ENCODE measurements at places on chromosomes 5 and 9. TPM values are rescaled to one million over a fixed set of nuclear protein-coding genes. Genes with fewer than 3 reads are reported as not detected.

Gene MSMP
- total RNA-seq, result not detected

- no peak for DNase-seq
These were observed 191.8 kb downstream of the PAPPA start for GRCh38 chr9:116345393-116345792.

GRCh38 chr5:155884041-155884440, 442.9 kb upstream of the SGCD start:
- DNase-seq, result no peak

DNA sequence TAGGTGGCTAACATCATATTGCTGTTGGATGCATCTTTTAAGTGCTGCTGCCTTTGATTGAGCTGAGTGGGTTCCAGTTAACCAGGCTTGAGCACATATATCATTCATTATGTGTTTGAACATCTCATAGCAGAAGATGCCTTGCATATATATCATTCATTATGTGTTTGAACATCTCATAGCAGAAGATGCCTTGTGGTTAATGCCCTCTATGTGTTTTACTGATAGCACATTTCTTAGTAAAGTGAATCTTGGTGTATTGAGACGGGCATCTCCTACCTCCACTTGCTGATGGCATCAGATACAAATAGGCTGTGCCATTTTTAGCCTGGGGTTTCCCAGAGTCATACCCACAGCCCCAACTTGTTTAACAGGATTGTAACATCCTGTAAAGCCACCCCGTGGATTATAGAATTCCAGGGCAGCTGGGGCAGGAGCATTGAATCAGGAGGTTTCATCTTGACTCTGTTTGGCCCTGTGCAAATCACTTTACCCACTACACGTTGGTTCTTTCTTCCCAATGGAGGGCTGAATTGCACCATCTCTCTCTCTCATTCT, 26.5 kb downstream of the MTAP start:
- DNase-seq, result no peak

GRCh38 chr9:129612815-129613519, 7.9 kb downstream of the C9orf50 start:
- DNase-seq, result no peak

DNA sequence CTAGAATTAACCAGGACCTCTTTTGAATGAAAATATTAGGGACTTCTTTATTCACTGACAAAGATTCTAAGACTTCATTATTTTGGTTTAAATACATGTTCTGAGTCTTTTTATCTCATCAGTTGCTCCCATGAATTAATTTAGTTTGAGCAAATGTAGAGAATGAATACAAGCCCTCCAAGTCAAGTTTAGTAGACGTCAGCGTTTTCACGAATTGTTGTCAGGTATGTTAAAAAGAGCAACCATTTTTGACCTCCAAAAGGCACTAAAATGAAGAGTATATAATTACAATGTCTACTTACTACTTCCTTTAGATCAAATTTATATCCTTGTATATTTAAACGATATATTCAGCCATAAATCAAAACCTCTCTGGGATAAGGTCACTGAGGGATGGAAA, 809.3 kb upstream of the CDH6 start:
- no peak for DNase-seq

- no peak for DNase-seq
These were observed 77.2 kb downstream of the MRPS30 start for GRCh38 chr5:44885903-44886302.

GRCh38 chr5:57172466-57173318, 1.2 kb upstream of the GPBP1 start:
- DNase-seq, result no peak

DNA sequence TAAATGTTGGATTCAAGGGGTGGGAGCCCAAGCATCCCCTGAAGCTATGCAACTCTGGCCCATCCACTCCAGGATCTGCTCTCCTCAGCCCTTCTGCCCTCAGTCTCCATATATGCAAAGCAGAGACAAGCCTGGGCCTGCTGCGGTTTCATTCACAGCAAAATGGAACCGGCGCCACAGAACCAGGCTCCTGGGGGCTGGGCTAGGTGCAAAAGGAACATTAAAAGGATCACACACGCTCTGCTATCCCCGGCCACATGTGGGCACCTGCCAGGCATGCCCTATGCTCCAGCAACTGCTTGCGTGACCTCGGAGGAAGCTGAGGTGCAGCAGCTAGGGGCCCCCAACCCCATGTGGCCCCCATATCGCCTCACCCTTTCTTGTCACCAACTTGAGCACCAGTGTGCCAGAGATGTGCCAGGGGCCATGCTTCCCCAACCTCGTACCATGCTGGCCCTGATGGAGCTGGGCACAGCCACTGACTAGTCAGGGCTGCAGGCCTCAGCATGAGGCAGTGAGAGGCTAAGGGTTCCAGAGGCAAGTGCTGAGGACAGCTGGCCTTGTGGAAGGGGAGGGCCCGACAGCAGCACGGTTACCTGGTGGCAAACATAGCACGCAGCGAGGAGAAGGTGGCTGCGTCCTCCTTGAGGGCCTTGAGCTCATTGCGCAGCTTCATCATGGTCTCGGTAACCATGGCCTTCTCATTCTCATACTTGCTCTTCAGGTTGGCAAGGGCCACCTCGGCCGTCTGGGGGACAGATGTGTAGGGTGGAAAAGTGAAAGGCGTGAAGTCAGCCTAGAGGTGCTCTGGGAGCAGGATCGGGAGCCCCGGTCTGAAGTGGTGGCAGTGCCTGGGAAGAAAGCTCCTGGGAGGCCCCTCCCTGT, 47.2 kb downstream of the BICD2 start:
- DNase-seq, result no peak

- DNase-seq, result no peak
These were observed 33.8 kb downstream of the CAPSL start for GRCh38 chr5:35904443-35905132.

DNA sequence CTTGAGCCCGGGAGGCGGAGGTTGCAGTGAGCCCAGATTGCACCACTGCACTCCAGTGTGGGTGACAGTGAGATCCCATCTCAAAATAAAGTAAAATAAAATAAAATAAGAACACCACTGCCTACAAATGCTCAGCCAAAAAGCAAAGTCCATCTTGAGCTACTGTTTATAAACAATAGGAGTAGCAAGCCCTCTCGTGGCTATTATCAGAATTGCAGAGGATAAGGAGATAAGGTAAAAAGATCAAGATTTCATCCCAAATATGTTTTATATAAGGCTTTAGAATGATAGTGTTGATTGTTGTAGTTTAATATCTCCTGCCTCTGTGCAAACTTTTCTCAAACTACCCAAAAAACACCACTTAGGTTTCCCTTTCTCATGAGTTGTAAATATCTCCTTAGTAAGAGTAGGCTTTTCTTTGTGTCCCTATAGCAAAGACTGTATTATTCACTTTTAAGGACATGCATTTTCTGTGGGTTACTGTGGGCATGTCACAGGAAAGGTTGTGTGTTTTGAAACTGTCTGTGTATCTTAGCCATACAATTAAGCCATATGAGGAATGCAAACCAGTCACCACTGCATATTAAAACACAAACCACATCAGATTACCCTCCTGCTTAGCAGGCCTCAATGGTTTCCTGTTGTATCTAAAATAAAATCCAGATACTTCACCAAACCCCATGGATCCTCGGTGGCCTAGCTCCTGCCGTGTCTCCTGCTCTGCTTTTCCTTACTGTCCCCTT, 31.8 kb upstream of the CKS2 start:
- DNase-seq, result no peak

- DNase-seq, result no peak
These were observed 33.6 kb upstream of the NSMF start for GRCh38 chr9:137492464-137493363.

- no peak for DNase-seq
These were observed 146.9 kb downstream of the PLCXD3 start for GRCh38 chr5:41363343-41363986.

DNA sequence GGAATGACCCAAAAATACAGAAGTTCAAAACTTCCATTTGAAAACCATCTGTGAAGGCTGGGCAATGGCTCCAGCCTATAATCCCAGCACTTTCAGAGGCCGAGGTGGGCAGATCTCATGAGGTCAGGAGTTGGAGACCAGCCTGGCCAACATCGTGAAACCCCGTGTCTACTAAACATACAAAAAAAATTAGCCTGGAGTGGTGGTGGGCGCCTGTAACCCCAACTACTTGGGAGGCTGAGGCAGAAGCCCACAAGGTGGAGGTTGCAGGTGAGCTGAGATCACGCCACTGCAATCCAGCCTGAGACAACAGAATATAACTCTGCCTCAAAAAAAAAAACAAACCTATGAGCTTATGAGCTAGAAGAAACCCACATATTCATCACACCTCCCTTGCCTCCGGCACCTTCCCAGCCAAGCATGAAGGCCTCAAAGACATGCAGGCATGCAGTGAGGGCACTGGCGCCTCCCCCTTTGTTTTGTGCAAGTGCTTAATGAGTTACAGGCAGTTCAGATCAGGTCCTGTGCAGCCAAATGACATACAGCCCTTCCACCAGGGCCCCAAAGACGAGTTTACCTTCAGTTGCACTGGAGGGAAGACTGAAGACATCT, 9.9 kb downstream of the HNRNPH1 start:
- DNase-seq, result no peak

DNA sequence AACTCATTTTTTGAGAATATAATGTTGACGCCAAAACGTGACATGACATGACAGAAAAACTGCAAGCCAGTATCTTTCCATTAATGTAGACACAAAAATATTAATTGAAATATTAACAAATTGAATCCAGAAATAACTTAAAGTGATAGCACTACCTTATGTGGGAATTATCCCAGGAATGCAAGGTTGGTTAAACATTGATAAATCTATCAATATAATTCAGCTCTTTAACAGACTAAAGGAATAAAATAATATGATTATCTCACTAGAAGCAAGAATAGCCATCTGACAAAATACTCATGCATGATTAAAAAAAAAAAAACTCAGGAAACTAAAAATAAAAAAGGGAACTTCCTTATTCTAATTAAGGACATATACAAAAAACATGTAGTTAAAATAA, 6.8 kb downstream of the ZNF510 start:
- no peak for DNase-seq

DNA sequence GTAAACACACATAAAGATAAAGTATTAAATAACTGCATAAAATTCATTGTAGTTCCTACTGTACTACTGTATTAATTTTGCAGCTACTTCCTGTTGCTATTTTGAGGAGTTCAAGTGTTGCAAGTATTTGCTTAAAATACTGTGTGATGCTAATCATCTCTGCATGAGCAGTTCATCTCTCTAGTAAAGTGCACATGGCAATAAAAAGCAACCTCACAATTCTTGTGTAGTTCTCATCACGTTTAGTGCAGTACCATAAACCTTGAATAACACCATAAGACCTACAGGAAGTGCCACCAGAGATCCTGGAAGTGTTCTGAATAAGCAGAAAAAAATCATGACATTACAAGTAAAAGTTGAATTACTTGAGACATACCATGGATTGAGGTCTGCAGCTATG, 34.6 kb downstream of the CPLANE1 start:
- no peak for DNase-seq

GRCh38 chr9:133253268-133253667, 21.7 kb downstream of the ABO start:
- DNase-seq, result no peak

Gene PCDHA5
- 0.05 TPM for total RNA-seq

DNA sequence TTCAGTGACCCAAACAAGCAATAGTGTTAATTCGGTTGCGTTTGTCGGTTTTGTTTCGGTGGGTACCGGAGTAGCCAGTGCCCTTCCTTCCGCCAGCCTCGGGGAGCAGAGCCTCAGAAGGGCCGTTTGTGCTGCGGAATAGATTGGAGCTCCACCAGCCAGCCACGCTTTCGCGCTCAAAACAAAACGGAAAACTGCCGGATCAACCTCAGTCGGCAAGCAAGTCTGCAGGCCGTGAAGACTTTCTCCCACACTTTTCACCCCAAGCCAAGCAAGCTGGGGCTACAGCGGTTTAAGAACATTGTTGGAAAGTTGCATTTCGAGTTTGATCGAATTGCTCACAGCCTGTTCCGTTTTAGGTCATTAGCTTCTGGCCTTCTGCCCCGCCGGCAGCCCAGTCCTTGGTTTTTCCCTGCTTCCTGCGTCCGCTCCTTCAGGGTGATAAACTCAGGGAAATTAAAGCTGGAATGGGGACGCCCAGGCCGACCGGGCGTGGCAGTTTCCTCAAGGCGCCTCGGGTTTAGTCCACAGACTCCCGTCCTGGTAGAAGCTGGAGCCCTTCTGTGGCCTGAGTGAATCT, 803 bp upstream of the CCNO start:
- peak; percentile 61 for DNase-seq

Gene GLRA1
- not detected for total RNA-seq

GRCh38 chr5:67900514-67900913, 315.0 kb upstream of the PIK3R1 start:
- DNase-seq, result no peak

Gene PTBP3
- total RNA-seq, result 21.0 TPM

Gene C1QTNF3
- 0.60 TPM for total RNA-seq

Gene MEGF9
- total RNA-seq, result 25.2 TPM

Gene PCDHB14
- 4.1 TPM for total RNA-seq

Gene LHX3
- total RNA-seq, result not detected

- no peak for DNase-seq
These were observed 160.8 kb downstream of the DMRT2 start for GRCh38 chr9:1210954-1211353.

- DNase-seq, result no peak
These were observed 427.1 kb downstream of the PRELID2 start for GRCh38 chr5:145408048-145408341.

DNA sequence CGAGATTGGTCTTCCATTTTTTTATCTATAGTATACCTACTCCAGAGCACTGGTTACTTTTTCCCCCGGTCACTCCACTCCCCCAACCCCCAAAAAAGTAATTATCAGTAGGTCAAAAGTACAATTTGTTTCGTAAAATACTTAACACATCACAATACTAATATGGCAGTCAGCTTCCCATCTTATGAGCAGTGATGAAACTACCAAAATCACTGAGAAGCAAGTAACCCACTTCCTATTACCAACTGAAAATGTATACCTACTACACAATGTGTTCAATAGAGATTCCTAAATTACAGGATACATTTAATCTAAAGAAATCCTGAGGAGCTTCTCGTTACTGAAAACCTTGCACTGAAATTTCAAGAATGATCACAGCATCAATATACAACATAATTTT, 1.9 kb downstream of the CERT1 start:
- no peak for DNase-seq
